WERI-Rb-1 (cell line): ENCODE measurements at places on chromosomes 1 and 21.

DNA sequence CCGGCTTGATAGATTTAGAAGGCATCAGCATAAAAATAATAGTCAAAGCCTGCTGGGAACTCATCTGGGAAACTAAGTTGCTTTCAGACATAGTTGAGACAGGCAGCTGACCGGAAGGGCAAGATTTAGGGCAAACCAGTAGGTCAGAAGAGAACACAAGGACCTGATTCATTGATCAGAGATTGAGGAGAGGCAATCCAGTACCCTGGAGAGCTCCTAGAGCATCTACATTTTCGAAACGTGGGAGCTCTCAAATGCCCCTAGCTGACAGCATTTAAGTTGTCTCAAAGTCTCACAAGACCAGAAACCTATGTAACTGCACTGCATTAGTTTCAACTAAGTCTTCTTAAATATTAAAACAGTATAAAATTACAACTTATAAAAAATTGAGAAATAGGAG lies 22.9 kb upstream of the MTF2 start:
- no peak for DNase-seq

DNA sequence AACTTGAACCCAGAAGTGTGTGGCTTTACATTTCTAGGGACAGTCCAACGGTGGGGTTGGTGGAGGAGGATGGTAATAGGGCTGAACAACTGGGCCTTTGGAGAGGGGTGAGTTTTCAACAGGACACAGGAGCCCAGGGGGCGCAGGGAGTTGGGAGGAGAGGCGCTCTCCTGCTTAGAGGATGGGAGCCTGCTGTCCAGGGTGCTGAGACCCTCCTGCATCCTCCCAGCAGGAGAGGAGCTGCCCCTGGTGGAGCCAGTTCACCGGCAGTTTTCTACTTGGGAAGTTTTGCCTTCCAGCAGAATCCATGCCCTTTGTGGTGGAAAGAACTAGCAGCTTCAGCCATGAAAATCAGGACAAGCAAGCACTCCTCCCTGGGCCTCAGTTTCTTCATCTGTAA lies 8.6 kb downstream of the KCNC4 start:
- DNase-seq = no peak

GRCh38 chr1:178953034-178953433 lies 72.7 kb upstream of the FAM20B start:
- no peak for DNase-seq

- DNase-seq = no peak
These were observed 135.7 kb upstream of the PROX1 start for GRCh38 chr1:213852107-213852506.

GRCh38 chr1:91637539-91637994 lies 136.9 kb downstream of the CDC7 start:
- no peak for DNase-seq
